ENCODE measurements at places on chromosomes 16 and 17.

- no peak for DNase-seq
Observed at GRCh38 chr16:62408760-62409159, 372.5 kb upstream of the CDH8 start.

DNA sequence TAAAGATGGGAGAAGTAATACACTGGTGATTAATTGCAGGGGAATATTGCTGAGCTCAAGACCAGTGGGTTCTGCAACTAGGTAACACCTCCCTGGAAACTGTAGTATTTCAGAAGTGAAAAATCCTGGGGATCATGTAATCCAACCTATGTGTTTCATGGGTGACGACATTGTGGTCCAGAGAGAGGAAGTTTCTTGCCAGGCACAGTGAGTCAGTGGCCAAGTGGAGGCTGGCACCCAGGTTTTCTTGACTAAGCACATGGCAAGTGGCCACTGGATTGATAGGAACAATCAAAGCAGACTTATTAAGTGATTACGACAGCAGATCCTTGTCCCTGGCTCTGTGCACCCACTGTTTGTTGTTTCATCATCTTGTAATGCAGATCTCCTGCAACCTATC, 14.6 kb upstream of the CIITA start:
- no peak for DNase-seq

- no peak for DNase-seq
Observed at GRCh38 chr17:57090560-57091185, 5.6 kb downstream of the AKAP1 start.

- no peak for DNase-seq
Observed at GRCh38 chr16:68049449-68049848, 26.4 kb downstream of the DUS2 start.

- DNase-seq = no peak
Observed at GRCh38 chr17:29874931-29875596, 55.0 kb downstream of the SSH2 start.

GRCh38 chr16:81310045-81310644, 4.6 kb upstream of the GAN start:
- DNase-seq = no peak

DNA sequence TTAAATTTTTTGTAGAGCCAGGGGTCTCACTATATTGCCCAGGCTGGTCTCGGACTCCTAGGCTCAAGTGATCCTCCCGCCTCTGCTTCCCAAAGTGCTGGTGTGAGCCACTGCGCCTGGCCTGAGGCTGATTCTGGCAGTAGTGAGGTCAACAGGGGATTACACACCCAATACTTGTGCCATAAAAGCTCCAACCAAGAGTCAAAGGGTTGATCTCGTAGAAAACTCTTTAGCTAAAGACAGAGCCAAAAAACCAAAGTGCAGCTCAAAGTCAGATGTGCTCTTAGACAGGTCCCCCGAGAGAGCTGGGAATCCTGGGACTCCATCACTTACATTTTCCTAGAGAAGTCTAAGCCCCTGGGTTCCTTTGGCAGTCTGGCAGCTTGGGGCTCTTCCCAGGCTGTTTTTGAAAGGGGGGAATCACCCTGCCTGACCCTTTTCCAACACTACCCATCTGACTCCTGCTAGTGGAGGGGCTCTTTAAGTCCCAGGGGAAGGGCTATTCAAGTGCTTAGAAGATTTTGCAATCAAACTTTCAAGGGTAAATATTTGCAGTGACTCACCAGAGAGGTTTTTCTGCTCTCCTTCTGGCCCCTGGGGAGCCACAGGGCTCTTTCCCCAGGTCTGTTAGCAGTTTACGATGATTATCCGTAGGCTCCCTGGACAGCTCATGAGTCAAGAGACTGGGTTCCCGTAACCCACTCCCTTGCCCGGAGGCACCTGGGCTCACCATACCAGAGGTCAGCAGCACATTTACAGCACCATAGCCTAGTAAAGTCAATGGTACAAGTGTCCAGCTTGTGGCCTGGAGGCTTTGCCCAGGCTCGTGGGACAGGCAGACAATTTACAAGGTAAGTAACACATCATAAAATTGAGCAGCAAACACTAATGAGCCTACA, 408.7 kb downstream of the SLC39A11 start:
- DNase-seq = no peak

- peak; percentile 95 for DNase-seq
Observed at GRCh38 chr17:8185582-8186445, 4.2 kb downstream of the BORCS6 start.

GRCh38 chr16:55062442-55062841, 131.8 kb downstream of the IRX5 start:
- DNase-seq = no peak

DNA sequence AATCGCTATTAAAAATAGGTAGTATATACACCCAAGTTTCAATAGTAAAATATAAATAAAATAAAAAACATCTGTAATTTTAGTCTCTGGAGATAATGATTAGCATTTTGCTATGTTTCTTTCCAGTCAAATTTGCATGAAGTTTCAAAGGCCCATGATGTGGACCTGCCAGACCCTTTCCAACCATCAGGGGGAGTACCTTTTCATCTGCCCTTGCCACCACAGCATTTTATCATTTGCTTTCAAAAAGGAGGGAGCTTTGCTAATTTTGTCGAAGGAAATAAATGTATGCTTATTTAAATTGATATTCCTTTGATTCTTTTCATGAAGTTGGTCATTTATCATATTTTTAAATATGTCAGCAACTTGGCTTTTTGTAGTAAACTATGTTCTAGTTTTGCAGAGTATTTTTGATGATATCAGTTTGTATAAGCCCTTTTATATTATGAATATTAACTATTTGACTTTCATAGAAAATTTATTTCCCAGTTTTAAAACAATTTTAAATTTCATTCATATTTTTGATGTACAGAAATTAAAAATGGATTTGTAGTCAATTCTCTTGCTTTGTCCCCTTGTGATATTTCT, 115.2 kb upstream of the NETO2 start:
- DNase-seq = peak; percentile 2

GRCh38 chr16:67430504-67430976, 381 bp upstream of the HSD11B2 start:
- DNase-seq = peak; percentile 52

DNA sequence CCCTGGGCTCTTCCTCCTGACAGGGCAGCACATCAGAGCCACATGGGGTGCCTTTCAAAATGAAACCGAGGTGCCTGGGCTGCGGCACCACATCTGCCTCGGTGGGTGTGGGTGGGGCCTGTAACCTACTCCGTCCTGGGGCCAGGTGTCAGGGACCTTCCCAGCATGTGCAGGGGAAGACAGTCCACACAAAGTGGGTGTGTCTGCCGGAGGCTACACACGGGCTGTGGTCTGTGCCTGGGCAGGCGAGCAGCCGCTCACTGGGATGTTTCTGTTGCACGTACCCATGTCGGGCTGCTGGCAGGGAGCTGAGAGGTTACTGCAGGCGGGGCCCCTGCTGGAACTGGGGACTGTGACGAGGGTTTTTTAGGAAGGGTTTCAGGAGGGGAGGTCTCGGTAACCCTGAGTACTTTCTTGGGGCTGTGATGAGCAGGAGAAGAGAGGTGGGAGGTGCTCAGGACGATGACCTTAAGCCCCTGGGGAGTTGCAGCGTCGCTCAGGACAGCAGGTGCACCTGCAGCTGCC, 351.2 kb downstream of the SEC14L1 start:
- DNase-seq = no peak

DNA sequence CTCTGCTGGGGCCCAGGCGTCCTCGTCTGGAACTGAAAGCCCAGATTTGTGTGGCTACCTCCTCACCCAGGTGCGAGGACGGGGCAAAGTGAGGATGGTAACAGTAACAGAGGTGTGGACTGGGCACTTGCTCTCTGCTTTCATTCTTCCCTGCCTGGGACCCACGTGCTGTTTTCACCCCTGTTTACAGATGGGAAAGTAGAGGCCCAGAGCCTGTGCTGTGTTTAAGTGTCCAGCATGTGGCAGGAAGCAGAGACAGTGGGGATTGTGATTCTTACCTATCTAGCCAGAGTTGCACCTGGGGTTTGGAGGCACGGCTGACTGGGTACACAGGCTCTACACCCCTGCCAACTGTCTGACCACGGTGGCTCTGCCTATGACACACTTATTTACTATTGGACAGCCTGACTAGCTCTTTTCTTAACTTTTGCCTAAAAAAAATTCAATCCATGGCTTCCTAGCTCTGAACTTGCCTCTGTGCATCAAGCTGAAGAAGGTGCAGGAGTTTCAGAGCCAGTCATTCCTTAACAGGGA, 155.4 kb downstream of the CLEC16A start:
- no peak for DNase-seq

DNA sequence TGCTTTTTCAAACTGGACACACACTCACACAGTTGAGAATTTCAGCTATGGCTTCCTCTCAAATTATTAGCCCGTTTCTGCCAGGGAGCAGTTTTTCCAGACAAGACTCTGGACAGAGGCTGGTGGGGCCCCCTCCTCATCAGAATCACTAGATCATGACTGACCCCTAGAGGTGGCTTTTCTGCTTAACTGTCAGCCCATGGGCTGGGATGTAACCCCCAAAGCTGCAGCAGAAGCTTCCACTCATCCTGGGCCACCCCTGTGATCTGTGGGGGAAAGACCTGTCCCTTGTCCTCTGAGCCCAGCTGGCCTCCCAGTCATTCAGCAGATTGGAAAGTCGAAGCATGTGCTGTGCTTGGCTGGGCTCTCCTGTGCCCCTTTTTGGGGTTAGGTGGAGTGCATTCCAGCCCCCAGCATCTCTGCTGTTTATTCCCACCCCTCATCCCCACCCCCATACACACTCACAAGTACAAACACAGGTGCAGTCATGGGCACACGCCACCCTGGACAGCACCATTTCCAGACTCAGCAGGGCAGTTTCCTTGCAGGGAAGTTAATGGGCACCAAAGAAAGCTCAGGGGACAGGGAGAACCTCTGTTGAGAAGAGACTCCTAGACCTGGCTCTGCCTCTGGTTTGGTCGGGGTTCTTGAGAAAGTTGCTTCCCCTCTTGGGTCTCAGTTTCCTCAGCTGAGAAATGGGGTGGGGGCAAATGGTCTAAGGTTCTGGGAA, 77.6 kb upstream of the RBL2 start:
- DNase-seq = no peak

- peak; percentile 78 for DNase-seq
Observed at GRCh38 chr17:49880291-49881053, 32.6 kb upstream of the TAC4 start.

GRCh38 chr16:13767215-13767614, 152.7 kb upstream of the ERCC4 start:
- DNase-seq = no peak

DNA sequence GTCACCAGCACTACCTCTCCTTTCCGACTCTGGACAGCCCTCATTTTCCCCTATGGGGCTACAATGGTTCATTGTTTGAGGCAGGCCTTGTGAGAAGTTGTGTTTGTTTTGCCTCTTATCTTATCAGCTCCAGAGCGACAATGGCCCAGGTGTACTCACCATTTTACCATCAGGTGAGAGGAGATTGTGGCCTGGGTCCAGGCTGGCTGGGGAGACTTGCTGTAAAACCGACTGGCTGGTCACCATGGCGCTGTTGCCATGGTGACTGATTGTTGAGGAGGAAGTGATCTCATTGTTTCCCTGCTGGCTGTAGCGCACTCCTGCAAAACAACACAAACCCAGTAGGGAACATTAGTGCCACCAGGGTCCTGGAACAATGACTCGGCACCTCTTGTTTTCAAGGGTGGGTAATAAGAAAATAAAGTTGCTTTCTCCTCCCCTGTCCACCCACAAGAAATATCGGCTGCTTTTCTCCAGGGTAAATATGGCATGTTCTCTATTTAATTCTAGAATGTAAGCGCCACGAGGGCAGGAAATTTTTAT, 34.4 kb downstream of the HNF1B start:
- no peak for DNase-seq
